ENCODE measurements at places on chromosomes 2 and 18. TPM values are rescaled to one million over a fixed set of nuclear protein-coding genes. Genes with fewer than 3 reads are reported as not detected.

GRCh38 chr2:9197916-9198315, 8.7 kb upstream of the ASAP2 start:
- DNase-seq = no peak

The PROKR1 gene
- 0.27 TPM for polyA plus RNA-seq

The AFG3L2 gene
- 78.5 TPM for polyA plus RNA-seq

The TUBA3E gene
- not detected for polyA plus RNA-seq

The PKDCC gene
- 338 TPM for polyA plus RNA-seq

- DNase-seq = no peak
Observed at GRCh38 chr18:44851856-44852621, 171.4 kb downstream of the SETBP1 start.

The GALR1 gene
- 0.19 TPM for polyA plus RNA-seq

DNA sequence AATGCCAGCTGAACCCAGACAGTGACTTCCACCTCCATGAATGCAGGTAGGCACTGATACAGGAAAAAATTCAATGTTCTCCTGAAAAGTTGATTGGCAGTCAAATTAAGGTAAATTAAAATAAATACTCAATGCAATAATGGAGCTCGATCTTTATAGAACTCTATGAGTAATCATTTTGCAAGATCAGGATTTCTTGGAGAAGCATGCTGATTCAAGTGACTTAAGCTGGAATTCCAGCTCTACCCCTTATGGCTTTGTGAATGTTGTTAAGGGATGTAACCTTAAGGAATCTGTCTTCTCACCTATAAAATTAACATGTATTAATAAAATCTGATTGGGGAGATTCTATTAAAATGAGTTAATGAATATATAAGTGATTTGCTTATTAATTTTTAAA, 145.1 kb downstream of the QPCT start:
- DNase-seq = no peak

DNA sequence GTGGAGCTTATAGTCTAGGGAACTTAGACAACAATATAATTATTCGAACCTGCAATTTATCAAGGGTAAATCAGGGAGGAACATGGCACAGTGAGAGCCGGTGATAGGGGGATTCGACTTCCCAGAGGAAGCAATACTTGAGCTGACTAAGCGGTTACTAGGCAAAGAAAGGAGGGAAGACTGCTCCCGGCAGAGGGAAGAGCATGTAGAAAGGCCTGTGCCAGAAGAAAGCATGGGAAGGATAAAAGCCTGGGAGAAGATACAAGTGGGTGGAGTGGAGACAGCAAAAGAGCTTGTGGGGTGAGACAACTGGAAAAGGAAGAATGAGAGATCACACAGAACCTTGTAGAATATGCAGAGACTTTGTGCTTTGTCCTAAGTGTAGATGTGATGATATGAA, 93.3 kb downstream of the MARCHF4 start:
- no peak for DNase-seq

DNA sequence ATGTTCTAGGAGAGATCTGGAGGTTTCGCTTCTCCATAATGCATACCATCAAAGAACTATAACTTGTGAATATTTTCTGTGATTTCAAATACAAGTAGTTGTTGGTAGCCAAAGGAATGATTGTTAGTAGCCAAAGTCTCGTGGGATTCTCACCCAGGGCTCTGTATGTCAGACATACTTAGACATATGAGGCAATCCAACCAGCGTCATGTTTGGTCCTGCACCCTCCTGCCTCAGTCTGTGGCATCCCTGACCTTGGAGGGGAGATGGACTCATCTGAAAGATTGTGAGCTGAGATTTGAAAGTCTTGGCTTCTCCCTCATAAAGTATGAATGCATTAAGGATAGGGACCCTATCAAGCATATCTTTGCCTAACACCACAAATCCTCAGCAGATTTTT, 81.2 kb downstream of the CTIF start:
- no peak for DNase-seq

DNA sequence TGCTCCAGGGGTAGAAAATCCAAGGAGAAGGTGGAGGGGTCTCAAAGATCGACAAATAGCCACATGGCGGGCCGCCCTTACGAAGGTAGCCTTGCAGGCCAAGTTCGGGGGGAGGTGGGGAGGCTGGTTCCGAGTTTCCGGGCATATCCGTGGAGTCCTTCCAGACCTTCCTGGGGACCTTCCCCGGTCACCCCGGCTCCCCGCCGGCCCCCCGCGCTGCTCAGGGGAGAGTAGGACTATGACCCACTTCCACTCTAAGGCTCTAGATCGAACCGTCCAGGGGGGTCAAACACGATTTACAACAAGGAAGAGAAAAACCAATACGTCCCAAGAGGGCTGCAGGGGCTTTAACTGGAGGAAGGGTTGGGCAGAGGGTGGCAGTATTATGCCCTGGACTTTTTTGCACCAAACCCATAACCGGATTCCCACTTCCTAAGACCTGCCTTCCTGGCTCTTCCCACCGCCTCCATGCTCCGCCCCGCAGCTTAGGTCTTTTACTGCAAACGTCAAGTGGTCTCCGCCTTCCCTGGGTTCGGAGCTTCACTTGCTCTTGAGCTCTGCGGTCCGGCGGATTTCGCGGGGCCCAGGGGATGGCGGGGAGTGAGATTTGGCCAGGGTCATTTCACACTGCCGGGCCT, 779 bp upstream of the LYPD6 start:
- DNase-seq = peak; percentile 57

DNA sequence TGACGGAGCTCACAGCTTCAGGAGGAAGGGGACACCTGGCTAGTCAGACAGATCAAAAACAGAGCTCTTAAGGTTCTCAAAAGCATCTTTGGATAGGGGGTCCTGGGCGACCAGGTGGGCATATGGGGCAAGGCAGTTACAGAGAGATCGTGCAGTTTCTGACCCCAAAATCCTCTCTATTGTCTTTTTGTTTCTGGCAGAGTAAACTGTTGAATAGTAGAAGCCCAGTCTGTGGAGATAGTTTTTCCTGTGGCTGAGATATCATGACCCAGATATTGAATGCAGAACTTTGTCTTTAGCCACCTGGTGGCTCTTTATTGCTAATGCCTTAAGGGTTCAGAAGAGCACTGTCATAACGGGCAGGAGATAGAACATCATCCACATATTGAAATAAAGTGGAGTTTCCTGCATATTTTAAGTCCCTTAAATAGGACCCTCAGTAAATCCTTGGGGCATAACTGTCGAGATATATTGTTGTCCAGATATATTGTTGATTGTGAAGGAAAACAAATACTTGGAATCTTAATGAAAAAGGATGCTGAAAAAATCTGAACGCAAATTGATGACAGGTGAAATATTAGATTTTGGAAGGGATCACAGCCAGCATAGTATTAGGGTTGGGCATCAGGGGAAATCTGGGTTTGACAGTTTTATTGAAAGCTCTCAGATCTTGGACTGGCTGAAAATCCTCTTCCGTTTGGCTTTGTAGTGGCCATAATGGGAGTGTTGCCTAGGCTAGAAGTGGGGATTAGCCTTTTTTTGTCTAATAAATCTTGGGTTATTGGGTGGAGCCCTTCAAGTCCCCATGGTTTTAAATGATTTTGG, 14.1 kb upstream of the ZDBF2 start:
- no peak for DNase-seq

GRCh38 chr18:12254136-12254819, at the start of gene CIDEA:
CIDEA (plus strand) TSS chr18:12254361; CDS start chr18:12254384, 23 bp downstream.
- no peak for DNase-seq

The MFSD6 gene
- 8.1 TPM for polyA plus RNA-seq

- DNase-seq = no peak
Observed at GRCh38 chr2:211545582-211545981, 989.2 kb downstream of the CPS1 start.

The KCNIP3 gene
- polyA plus RNA-seq = 12.7 TPM

GRCh38 chr2:118122594-118123281, 34.5 kb downstream of the INSIG2 start:
- no peak for DNase-seq

The HOXD4 gene
- 38.7 TPM for polyA plus RNA-seq

- no peak for DNase-seq
Observed at GRCh38 chr2:204108781-204109295, 172.3 kb downstream of the ICOS start.

The ACVR1C gene
- polyA plus RNA-seq = 0.34 TPM

- DNase-seq = no peak
Observed at GRCh38 chr2:2022941-2023586, 278.7 kb upstream of the PXDN start.

The REEP1 gene
- polyA plus RNA-seq = 4.3 TPM

The ANKRD36B gene
- polyA plus RNA-seq = 25.6 TPM

- DNase-seq = no peak
Observed at GRCh38 chr2:129610766-129611165, 368.7 kb upstream of the RAB6C start.

The STAT4 gene
- 9.2 TPM for polyA plus RNA-seq

DNA sequence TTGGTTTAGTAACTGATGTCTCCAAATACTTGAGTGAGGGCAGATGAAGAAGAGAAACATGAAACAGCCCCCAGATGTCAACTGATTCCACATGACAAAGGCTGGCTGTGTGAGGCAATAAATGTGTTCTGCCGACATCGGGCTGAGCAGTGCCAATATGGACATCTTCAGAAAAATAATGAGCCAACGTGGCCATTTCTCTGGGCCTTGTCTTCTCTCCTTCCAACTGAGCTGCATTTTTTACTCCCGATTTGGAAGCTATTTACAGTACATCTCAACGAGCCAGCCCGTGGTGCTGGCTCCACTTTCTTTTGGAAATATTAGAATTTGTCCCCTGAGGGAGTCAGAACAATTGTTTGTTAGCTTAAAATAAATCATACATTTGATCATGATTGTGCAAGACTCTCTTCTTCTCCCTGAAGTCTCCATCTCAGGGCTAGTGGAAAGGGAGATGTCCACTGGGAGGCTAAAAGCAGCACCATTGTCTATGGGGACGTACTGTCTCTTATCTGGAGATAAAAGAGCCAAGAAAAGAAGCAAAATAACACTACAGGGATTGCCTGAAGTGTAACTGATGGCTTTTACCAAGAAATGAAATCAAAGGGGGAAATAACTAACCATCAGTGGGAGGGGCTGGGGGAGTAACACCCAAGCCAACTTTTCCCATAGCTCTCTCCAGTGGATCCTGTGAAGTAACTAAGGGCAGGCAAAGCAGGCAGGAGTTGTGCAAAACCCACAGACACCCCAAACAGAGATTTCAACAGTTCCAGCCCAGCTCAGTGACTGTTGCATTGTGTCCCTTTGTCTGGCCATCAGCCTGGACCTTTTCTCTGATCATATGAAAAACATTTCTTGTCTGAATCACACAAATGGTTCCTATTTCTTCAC, 114.8 kb downstream of the RDH14 start:
- no peak for DNase-seq

GRCh38 chr18:6959110-6959509, 158.5 kb downstream of the LAMA1 start:
- no peak for DNase-seq

DNA sequence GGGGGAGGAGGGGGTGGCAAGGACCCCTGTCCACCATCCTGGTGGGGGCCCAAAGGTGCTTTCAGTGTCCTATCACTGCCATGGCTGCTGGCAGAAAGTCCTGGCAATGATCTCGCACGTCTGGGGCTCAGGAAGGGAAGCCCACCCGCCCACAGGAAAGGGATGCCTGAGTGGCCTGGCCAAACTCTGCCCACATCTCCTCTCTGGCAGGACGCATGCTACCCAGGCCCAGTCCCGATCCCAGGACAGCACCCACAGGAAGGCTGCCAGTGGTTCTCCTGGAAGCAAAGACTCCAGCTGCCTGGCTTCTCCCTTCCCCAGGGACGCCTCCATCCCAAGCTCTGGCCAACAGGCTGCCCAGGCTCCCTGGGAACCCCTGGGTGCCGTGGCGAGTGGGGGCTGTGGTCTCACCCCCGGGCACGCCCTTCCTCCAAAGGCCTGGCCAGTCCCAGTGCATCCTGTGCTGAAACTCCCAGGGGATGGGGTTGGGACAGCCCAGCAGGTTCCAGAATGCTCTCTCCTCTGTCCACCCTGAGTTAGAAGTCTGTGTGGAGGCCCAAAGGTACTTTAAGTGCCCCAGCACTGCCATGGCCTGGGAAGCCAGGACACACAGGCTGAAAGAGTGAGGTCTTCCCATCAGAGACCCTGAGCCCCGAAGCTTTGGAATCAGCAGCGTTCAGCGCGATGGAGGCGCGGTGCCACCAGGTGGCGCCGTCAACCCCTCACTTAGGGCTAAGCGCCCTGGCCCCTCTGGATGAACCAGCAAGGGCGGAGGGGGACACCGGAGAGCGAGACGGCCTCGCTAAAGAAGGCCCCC, 29.8 kb upstream of the TAF1B start:
- peak; percentile 35 for DNase-seq

GRCh38 chr2:122266636-122267035, 511.2 kb downstream of the TSN start:
- DNase-seq = no peak

- DNase-seq = no peak
Observed at GRCh38 chr2:51581636-51582267, 549.8 kb upstream of the NRXN1 start.

DNA sequence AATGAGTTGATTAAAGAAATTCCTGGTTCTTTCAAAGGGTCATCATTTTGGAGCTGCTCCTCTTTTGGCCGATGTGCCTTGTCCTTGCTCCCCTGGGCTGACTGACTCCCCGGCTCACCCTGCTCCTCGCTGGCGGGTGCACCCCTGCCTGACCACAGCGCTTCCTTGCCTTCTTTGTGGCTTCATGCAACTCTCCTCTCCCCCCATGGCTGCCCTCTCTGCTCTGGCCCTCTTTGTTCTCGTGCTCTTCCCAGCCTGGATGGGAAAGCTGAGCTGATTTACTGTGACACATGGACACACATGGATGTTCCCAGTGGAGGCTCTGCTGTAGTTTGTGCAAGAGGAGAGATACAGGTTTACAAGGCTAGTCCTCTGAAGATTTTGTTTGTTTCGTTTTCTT, 234.6 kb downstream of the HAUS1 start:
- DNase-seq = no peak

DNA sequence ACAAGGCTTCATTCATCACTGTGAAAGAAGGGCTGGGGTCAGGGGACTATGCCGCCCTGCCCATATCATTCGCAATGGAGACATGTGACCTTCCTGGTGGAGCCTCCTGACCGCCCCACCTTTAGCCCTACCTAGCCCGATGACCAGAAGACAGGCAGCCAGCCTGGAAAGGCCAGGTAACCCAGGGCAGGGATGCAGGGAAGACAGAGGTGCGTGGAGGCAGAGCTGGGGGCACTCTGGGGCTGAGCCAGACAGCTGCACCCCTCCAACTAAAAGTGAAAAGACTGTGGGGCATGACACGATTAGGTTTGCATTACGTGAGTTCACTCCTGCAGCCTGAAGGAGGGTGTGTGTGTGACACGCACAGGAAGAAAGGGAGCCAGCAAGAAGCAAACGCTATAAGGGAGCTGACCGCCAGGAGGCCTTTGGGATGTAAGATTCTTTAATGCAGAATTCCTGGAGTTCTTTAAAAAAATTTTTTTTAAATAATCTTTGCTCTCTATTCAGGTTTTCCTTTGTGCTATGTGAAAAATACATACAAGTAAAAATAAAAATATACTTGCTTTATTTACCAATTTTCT, 3.7 kb upstream of the HES6 start:
- no peak for DNase-seq

All from left renal pelvis (tissue), 4 donors.